Stimulated activated CD4-positive, alpha-beta T cell treated with anti-CD3 and anti-CD28 coated beads, Interleukin-12 subunit alpha, Interleukin-12 subunit beta, amount 100 ng/mL, for 4 hours (primary cell): ENCODE measurements at places on chromosomes 7 and 10.

- no peak for DNase-seq
Measured at GRCh38 chr10:102988404-102989314, 70.6 kb downstream of the CNNM2 start.

GRCh38 chr10:113859261-113859660 is 4.8 kb downstream of the NHLRC2 start:
- DNase-seq: no peak

- no peak for DNase-seq
Measured at GRCh38 chr10:11262494-11263345, 245.0 kb downstream of the CELF2 start.

DNA sequence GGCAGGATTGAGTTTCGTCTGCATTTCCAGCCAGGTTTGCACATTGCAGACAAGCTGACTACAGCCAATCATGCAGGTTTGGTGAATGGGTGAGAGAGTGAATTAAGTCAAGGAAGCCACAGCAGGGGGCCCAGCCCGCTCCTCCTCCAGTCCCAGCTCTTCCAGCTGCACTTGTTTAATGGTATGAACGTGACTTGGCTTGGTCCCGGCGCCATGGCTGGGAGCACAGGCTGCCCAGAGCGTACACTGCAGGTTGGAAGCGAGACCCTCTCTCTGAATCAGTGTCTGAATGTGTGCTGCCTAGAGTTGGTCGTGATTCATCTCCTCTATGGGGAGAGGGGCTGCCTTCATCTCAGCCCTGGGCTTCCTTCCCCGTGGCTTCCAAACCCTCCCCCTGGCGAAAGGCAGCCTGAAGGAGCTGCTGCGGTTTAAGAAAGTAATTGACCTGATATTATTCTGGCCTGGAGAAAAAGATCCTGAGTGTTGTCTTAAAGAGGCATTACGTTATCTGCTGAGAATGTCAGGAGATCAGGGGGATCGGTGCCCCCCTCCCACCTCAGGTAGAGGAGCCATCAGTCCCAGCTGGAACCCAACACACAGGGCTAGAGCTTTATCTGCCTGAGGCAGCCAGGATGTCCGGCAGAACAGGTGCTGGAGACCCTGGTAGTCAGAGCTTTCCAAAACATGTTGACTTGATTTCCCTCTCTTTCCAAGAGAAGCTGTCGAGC is 132.1 kb downstream of the COL26A1 start:
- no peak for DNase-seq

DNA sequence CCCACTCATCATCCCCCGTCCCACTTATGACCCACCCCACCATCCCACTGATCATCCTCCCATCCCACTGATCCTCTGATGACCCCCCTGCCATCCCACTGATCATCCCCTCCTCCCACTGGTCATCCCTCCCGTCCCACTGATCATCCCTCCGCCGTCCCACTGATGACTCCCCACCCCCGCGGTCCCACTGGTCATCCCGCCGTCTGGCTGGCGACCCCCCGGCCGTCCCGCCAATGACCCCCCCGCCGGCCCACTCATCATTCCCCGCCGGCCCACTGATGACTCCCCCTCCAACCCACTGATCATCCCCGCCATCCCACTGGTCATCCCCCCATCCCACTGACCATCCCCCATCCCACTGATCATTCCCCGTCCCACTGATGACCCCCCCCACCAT is 161.1 kb downstream of the GRM8 start:
- DNase-seq: no peak

DNA sequence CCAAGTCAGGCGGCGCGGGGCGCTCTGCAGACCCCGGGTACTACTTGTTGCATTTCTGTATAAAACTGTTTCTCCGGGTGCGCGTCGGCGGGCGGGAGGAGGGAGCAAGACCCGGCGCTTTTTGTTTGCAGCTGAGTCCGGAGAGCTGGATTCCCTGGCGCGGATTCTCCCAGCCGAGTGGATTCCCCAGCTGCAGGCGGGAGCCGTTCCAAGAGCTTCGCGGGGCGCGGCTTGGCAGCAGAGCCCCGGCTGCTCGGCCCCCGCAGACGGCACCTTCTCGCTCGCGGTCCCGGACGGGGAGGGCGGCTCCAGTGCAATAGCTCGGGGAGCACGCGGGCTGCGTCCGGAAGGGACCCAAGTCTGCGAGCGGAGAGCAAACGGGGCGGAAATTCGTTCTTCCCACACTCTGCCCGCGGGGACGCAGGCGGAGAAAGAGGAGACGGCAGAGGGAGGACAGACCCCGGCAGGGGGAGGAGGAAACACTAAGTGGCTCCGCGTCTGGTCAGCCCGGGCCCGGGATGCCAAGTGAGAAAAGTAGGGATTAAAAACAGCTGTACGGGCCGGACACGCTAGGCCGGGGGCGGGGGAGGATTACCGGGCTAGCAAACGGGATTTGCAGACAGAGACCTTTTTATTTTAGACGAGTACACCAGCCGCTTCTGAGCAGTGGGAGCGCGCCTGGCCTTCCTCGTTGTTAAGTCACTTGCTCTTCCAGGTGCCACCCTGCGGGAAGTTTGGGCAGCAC is at the start of gene TRIL:
Gene TRIL, minus strand, starts transcription at position 96 of the 745 bp plus-strand sequence. CDS start 284 bp downstream, outside the sequence.
- DNase-seq: no peak

DNA sequence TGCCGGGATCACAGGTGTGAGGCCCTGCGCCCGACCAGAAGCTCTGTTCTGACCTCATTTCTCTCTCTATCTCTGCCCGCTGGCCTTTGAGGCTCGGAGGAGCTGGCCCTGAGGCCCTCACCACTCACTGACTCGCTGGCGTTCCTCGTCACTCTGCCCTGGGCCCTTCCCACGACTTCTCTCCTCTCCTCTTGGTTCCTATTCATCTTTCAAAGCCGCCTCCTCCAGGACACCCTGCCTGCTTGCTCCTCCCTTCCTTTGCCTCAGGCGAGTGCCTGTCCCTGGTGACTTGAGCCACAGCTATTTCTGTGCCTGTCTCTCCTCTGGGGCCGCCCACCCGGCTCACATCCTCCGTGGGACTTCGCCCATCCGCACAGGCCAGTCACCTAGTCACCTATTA is 17.3 kb upstream of the ADGRA1 start:
- DNase-seq: no peak
